ENCODE measurements at places on chromosomes 1 and 21.
A peak's percentile ranks its signal among the peaks of the same experiment; 100 is the strongest.

DNA sequence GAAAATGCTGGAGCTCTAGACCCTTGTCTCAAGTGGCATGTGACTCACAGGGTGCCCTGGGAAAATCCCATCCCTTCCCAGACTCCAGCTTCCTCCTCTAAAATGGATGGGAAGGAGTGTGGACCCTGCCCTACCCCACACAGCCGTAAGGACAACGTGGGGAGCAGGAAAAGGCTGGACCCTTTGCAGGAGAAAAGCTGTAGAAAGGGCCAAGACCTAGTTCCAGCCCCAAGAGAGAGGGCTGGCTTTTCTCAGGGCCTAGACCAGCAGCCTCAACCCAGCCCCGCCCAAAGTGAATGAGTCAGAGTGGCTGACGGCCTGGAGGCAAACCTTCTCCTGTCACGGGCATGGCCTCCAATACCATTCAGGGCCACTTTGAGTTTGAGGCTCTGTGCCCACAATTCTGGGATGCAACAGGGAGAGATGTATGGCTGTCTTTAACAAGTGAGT lies 1.1 kb downstream of the LAMB3 start:
- peak; percentile 44 for DNase-seq

- no peak for DNase-seq
Measured at GRCh38 chr1:153659175-153659534, 652 bp downstream of the SNAPIN start.

GRCh38 chr1:94778808-94779207 lies 41.3 kb upstream of the SLC44A3 start:
- no peak for DNase-seq

DNA sequence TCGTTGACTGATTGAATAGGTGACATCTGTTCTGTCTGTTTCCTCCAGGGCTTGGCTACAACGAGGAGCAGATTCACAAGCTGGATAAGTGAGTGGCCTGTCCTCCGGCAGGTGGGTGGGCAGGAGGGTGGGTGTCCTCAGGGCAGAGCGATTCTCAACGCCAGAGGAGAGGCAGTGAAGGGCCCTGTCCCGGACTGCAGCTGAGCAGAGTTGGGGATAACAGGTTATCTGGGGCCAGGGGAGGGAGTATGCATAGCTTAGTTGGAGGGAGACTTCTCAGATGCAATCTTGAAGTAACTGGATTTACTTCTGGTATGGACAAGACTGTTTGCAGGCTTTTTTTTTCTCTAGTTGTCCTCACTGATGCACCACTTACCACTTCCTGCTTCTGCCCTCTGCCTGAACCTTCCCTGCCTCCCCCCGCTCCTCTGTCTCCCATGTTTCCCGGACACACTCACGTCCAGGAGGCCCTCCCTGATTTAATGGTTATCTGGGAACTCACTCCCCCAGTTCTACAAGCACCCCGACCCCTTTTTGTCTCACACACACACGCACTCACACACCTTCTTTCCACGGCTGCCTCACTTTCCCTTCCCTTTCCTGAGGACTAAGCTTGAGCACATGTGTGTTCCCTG lies 16.4 kb upstream of the RASSF5 start:
- DNase-seq = peak; percentile 62

DNA sequence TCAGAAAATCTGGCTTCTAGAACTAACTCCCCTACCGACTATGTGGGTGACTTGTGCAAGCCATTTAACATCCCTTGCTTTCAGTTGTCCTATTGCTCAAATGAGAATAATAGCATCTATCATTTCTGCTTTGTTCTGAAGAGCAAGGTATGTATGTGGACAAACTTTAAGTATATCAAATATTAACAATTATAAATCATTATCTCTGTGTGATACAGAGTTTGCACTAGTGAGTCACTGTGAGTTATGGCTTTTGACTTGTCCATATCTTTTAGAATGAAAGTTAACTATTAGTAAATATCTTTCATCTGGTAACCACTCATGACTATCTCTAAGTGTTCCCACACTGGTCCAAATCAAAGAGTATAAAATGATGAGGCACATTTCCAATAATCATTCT lies 812.9 kb upstream of the ADGRL2 start:
- DNase-seq = no peak

DNA sequence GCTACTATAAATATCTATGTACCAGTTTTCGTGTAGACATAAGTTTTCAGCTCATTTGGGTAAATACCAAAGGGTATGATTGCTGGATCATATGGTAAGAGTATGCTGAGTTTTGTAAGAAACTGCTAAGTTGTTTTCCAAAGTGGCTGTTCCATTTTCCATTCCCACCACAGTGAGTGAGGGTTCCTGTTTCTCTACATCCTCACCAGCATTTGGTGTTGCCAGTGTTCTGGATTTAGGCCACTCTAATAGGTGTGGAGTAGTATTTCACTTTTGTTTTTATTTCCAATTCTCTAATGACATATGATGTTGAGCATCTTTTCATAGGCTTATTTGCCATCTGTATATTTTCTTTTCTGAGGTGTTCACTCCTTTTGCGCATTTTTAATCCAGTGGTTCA lies 112.2 kb downstream of the GALNT2 start:
- no peak for DNase-seq

Measured in fibroblast of skin of right quadriceps (primary cell).